ENCODE measurements at places on chromosomes 12 and 14.

GRCh38 chr14:33692762-33693161, 258.1 kb downstream of the EGLN3 start:
- H3K27me3 ChIP-seq = no peaks in the 10 kb centered on the region
- H3K36me3 ChIP-seq = no peaks in the 10 kb centered on the region
- H3K27ac ChIP-seq = no peak overlapping the region
- H3K4me3 ChIP-seq = no peak overlapping the region
- no peaks in the 10 kb centered on the region for H3K4me1 ChIP-seq
- no peak for DNase-seq

- H3K27ac ChIP-seq = no peak overlapping the region
- no peaks in the 10 kb centered on the region for H3K4me1 ChIP-seq
- DNase-seq = no peak
- no peaks in the 10 kb centered on the region for H3K36me3 ChIP-seq
- H3K27me3 ChIP-seq = peaks cover 15% of the 10 kb centered on the region
- no peak overlapping the region for H3K4me3 ChIP-seq
Observed at GRCh38 chr14:36485773-36486172, 34.3 kb downstream of the NKX2-1 start.

DNA sequence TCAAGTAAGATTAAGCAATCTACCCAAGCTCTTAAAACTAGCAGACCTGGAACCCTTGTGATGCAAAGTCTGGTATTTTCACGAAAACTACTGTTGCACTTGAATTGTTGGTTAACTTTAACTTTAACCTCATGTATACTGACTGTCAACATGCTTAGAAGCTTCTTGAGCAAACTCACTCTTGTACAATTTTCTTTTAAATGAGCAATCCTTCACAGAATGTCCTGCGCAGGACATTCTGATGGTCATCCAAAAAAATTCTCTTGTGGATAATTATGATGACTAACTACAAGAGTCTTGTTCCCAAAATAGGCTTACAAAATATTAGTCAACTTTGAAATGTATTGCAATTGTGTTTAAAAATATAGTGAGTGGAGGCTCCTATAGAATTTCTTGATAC, 54.0 kb upstream of the PDE3A start:
- H3K36me3 ChIP-seq = no peaks in the 10 kb centered on the region
- H3K27me3 ChIP-seq = no peaks in the 10 kb centered on the region
- H3K4me1 ChIP-seq = peaks cover 2% of the 10 kb centered on the region
- no peak for DNase-seq
- no peak overlapping the region for H3K27ac ChIP-seq
- no peak overlapping the region for H3K4me3 ChIP-seq

- no peaks in the 10 kb centered on the region for H3K4me1 ChIP-seq
- no peak overlapping the region for H3K27ac ChIP-seq
- no peak for DNase-seq
Observed at GRCh38 chr12:49730568-49731101, 10.7 kb upstream of the TMBIM6 start.

Data from psoas muscle (tissue), 8 donors.